ENCODE measurements at places on chromosomes 4 and X.

DNA sequence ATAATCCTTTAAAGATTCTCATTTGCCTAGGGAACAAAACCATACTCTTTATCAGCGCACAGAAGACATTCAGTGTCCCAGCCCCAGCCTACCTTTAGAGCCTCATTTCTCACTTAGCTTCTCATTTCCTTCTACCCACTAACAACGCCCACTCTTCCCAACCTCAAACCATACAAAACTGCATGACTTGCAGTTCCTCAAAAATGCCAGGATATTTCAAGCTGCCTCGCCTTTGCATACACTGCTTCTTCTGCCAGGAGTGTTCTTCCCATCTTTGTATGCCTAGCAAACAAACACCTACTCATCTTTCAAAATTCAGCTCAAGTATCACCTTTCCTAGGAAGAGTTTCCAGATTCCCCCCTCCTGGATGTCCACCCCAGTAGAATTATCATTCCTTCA is 129.9 kb upstream of the ADGRL3 start:
- DNase-seq: no peak

- DNase-seq: peak; percentile 51
Observed at GRCh38 chrX:119482481-119483480, 14.5 kb downstream of the SLC25A5 start.

GRCh38 chr4:69773484-69773883 is 13.1 kb upstream of the SULT1B1 start:
- no peak for DNase-seq

DNA sequence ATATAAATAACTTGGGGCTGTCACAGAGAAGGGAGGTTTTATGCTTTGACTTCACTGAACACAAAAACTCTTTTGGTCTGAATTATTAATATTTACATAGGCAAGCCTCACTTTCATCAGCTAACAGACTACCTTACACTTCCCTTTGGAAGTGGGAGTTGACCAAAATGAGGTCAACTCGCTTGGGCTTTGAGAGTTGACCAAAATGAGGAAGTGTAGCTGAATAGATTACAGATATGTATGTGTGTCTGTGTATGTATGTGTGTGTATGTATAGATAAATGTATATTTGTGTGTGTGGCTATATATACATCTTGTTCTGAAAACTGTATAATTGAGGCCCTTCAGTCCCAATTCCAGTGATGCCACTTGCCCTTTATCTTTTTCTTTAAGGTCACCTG is 113.3 kb upstream of the IL13RA1 start:
- no peak for DNase-seq
